ENCODE measurements at places on chromosomes 11 and 22.

- no peak for DNase-seq
Observed at GRCh38 chr11:3037040-3037944, 19.9 kb downstream of the CARS1 start.

GRCh38 chr11:3604167-3604566 is 37.6 kb downstream of the ART5 start:
- no peak for DNase-seq

GRCh38 chr11:108803776-108804175 is 138.9 kb downstream of the DDX10 start:
- DNase-seq, result no peak

- no peak for DNase-seq
Observed at GRCh38 chr11:31408201-31408600, 38.5 kb downstream of the DNAJC24 start.

- DNase-seq, result no peak
Observed at GRCh38 chr22:23181721-23182308, 1.5 kb downstream of the BCR start.

- no peak for DNase-seq
Observed at GRCh38 chr11:132881622-132882021, 650.7 kb downstream of the OPCML start.

DNA sequence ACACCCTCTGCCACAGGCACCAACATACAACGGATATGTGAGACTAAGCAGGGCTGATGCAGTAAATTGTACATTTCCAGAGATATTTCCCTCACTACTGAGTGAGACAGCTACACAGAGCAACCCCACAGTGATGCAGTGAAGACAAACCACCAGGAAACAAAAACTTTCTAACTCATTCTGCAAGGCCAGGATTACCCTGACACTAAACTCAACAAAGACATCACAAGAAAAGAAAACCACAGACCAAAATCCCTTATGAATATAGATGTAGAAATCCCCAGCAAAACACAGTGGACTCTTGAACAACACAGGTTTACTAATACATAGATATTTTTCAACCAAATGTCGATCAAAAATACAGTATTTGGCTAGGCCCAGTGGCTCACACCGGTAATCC is 1.5 kb upstream of the SLC7A4 start:
- DNase-seq, result no peak

GRCh38 chr11:57322256-57323166 is 2.2 kb downstream of the TNKS1BP1 start:
- DNase-seq, result no peak

DNA sequence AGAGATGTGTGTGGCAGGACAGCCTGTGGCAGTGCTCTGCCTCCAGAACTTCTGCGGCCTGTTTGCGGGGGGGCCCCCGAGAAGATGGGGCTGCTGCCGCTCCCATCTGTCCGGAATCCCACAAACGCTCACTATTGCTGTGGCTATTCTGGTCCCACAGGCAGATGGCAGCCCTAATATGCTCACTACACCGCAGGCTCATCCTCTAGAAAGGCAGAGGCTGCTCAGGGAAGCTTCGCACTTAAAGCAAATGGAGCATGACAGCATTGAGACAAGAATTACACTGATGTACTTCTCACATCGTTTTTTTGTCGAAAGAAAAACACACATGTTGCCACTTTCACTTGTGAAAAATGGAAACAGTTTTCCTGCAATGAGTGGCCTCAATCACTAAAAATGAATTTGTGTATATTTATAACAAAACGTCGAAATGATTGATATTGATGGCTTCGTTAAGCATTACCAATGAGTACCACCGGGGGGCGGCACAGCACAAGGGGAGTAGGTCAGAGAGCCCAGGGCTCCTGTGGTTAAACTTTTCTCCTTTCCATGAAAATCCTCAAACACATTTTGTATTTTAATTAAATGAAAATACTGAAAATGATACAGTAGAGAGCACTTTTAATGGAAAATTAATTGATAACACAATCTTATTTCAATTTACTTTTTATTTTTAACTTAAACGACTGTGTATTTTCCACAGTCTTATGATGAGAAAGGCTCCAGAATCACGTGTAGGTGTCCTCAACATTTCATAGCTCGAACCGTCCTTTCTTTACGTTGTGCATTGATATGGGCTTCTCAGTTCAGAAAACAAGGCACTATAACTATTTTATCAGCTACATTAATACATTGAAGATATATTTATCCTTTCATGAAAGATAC is 69.1 kb downstream of the CTTN start:
- peak; percentile 39 for DNase-seq

- no peak for DNase-seq
Observed at GRCh38 chr11:70399681-70400112, 1.4 kb downstream of the CTTN start.

GRCh38 chr11:12930850-12931249 is 78.3 kb upstream of the RASSF10 start:
- DNase-seq, result no peak

DNA sequence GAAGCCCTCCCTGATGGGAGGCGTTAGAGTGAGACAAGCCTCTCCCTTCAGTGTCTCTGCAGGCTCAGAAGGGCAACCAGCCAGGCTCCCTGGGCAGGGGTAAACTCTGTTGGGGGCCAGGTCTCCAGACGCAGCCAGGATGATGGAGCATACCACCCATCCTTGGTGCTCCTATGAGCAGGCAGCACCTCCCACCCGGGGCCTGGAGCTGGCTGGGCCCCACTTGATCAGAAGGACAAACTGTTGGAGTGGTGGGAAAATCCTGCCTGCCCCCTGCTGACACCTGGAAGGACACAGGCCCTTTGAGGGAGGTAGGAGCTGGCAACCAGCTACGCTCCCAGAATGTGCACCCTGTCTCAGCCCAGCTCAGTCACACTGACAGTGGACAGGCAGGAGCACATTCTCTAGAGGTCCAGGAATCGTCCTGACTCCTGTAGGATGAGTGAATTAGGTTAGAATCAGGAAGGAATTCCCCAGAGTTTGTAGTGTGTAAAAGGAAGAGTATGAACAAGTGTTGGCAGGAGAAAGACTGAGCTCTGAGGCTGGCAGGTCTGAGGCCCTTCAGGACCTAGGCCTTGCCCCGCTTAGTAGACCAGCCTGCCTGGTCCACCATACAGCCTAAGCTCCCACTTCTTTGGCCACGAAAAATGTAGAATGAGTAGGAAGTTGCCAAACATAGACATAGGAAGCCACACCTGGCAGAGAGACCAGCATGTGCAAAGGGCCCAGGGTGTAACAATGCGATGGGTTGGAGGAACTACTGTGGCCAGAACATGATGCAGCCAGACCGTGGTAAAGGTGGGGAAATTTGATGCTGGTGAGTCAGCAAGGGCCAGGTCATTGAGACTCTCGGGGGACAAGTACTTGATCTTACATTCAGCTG is 19.1 kb downstream of the ARHGEF17 start:
- DNase-seq, result no peak

GRCh38 chr22:20970939-20971657 is 4.0 kb downstream of the AIFM3 start:
- no peak for DNase-seq

DNA sequence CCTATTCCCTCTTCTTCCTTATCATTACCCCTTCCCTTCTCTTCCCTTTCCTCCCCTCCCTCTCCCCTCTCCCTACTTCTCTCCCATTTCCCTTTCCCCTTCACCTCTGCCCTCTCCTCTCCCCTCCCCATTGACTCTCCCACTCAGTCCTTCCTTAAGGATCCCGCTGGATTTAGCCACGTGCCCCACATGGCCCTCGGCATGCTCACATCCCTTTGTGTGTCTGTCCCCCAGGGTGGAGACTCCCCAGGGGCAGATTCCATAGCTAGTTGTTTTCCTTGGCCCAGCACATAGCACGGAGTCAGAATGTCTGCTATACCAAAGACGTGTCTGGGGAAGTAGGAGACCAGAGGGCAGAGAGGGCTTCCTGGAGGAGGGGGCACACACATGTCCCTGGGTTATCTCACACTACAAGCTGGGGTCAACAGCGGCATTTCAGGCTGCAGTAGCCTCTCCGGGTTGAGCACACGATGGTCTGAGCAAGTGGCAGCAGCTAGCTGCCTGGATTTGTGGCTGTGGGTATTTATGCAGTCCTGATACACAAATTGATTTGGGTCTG is 487.0 kb downstream of the TBC1D22A start:
- no peak for DNase-seq

- DNase-seq, result no peak
Observed at GRCh38 chr11:96256215-96257011, 86.6 kb downstream of the MAML2 start.

- DNase-seq, result no peak
Observed at GRCh38 chr11:8947230-8947943, 4.6 kb upstream of the ASCL3 start.

GRCh38 chr11:18527512-18527911 is 770 bp upstream of the TSG101 start:
- DNase-seq, result no peak

- DNase-seq, result no peak
Observed at GRCh38 chr11:4610258-4610935, 2.4 kb upstream of the TRIM68 start.

GRCh38 chr22:45164270-45165088 is 754 bp downstream of the NUP50 start:
- peak; percentile 19 for DNase-seq

DNA sequence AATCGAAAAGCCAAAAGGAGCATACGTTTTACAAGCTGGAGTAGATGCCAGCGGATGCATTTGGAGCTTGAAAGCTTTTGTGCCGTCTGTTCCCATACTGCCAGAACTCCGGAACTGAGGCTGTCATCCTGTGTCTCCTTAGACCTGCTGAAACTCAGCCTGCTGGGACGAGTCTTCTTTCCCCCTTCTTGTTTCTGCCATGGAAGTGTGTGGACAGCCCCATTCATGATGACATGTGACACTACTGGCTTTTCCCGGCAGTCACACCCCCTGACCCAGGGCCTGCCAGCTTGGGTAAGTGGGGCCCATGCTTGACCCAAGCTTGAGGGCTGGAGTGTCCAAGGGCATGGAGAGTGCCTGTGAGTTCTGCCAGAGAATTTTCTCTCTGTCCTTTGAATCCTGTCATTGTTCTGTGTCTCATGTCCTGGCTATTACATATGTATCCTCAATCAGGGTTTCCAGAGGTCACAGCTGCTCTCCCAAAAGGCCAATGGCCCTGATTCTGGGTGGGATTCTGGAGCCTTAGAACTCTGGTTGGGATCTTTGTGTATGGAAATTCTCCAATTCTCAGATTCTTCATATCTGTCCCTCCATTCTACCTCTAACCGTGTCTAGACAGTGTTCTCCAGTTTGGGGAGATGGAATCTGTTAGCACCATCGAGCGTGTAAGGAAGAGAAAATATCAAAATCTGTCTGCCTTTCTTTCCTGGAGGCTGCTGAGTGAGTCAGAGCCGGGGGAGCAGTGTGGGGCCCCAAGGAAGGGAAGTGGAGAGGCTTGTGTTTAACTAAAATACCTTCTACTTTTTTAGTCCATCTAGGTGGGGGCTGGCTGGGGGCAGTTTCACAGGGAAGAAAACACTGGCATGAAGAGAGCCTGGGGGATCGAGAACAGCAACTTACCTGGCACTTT is 73.2 kb downstream of the KIAA1671 start:
- DNase-seq, result no peak

GRCh38 chr11:46237248-46238077 is 40.0 kb upstream of the CREB3L1 start:
- DNase-seq, result peak; percentile 24

- no peak for DNase-seq
Observed at GRCh38 chr22:50625131-50625567, 2.8 kb downstream of the ARSA start.

GRCh38 chr11:85236211-85236610 is 390.9 kb downstream of the DLG2 start:
- DNase-seq, result no peak

DNA sequence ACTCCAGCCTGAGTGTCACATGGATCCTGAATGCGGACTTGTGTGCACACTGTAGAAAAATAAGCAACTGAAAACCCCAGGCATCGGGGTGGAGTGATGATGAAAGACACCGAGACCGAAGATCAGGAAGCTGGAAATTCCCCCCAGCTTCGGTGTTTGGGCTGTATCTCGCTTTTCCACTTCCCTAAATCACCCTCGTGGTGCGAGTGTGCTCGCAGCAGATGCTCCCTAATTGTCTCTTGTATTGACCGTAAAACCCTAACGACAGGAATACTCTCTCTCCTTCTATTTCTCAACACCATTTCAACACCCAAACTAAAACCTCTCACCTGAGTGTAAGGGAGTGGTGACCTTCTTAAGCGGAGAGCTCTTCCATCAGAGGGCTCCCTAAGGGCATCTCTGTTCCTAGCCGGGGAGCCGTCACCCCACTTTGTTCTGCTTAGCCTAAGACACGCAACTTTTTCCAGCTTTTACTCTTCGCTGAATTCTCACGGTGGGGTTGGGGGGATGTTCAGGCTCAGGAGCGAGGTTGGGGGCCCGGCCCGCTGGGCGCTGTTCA is 635 bp upstream of the GRK3 start:
- DNase-seq, result no peak

GRCh38 chr11:8258784-8259183 is 4.9 kb downstream of the LMO1 start:
- DNase-seq, result no peak

- DNase-seq, result no peak
Observed at GRCh38 chr22:20635227-20635591, 127.8 kb downstream of the MED15 start.

DNA sequence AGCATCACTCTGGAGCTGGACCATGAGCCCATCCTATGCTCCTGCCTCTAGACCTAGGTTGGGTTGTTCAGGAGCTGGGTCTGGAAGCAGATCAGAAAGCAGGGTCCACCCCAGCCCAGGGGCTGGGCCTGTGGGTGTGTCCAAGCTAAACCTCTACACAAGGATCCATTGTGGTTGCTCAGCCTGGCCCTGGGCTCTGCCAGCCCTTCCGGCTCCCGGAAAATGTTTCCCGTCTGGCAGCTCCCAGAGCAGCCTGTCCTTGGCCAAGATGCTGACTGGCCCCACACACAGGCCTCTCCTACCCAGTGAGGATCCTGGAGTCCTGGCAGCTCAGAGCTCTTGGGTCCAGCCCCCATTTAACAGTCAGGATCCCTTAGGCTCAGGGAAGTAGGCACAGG is 35.3 kb upstream of the FCHSD2 start:
- no peak for DNase-seq

GRCh38 chr11:97354026-97354425 is 964.2 kb downstream of the JRKL start:
- no peak for DNase-seq

Data from stimulated activated CD4-positive, alpha-beta T cell treated with anti-CD3 and anti-CD28 coated beads, TNF-alpha, amount 100 ng/mL, for 48 hours (primary cell).